Stimulated activated CD4-positive, alpha-beta T cell treated with anti-CD3 and anti-CD28 coated beads, Interleukin-12 subunit alpha, Interleukin-12 subunit beta, amount 100 ng/mL, for 4 hours (primary cell): ENCODE measurements at places on chromosomes 1 and 21.

- no peak for DNase-seq
These were observed 25.7 kb downstream of the CTH start for GRCh38 chr1:70436622-70437251.

- no peak for DNase-seq
These were observed 18.8 kb downstream of the SLX9 start for GRCh38 chr21:44958471-44959191.

DNA sequence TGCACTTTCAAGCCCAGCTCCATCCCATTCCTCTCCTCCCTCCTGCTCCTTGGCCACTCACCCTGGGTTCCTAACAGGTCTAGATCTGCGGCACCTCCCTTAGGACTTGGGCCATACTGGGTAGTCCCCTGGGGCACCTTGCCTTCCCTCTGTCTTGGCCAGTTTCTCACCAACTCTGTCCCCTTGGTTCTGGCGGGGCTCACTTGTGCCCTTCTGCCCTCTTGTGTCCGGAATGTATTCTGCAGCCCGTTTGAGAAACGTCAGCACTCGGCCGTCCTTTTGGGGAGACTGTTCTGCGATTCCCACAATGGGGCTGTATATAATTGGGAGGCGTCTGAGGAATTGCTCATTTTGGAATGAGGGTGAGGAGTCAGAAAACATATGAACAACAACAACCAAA lies 162.4 kb downstream of the ZSCAN20 start:
- no peak for DNase-seq

- no peak for DNase-seq
These were observed 745 bp downstream of the RCSD1 start for GRCh38 chr1:167630568-167631385.

DNA sequence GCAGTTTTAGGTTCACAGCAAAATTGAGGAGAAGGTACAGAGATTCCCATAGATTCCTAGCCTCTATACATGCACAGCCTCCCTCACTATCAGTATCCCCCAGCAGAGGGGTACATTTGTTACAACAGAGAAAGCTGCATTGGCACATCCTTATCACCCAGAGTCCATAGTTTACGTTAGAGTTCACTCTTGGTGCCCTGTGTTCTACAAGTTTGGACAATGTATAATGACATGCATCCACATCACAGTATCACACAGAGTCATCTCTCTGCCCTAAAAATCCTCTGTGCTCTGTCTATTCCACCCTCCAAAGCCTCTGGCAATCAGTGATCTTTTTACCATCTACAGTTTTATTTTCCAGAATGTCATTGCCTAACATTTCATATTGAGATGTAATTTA lies 22.3 kb upstream of the RGS16 start:
- no peak for DNase-seq

GRCh38 chr21:15614766-15615165 lies 115.0 kb upstream of the USP25 start:
- DNase-seq: no peak

DNA sequence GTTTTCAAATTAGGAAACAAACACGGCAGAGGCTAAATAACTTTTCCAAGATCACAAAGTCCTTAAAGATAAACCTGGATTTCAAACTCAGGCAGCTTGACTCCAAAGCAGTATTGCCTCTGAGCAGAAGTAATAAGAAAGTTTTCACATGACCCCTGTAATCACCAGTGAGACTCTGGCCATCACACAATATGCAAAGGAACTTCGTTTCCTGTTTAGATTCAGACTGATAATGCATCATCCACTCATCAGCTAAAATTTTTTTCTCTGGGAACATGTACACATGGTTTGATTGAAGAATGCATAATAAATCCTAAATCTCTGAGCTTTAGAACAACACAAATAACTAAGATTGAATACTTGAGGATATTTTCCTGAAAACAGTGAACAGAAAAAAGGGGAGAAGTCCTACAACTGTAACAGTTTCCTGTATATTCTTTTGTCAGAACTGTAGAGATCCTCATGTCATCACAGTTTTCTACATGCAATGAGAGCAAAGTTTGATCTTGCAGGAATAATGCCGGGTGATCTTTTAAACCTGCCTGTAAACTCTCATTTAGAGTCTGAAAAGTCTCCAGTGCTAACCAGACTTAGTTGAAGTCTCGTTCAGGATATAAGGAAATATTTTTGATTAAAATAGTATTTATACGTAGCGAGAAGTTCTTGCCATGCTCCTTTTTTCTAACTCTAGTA lies 225.3 kb downstream of the SPATA17 start:
- no peak for DNase-seq

DNA sequence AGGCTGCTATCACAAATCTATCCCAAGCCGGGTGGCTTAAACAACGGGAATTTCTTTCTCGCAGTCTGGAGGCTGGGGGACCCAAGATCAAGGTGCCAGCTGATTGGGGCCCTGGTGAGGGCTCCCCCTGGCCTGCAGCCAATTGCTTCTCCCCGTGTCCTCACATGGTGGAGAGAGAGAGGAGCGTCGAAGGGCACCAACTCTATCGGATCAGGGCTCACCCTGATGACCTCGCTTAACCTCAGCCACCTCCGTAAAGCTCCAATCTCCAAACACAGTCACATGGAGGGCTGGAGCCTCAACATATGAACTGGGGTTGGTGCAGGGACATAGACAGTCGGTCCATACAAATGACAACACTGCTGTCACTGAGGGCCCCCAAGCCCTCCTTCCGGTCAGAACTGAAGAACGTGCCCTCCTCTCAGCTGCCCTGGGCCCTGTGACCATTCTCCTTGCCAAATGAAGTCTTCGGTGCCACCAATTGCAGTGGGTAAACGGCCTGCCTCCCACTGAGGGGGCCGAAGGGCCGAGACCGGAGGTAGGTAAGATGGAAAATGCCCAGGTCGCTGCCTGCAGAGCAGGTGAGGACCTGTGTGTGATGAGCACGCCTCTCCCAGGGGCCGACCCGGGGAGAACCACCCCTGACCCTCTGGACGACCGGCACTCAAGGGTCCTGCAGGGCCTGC lies 211.0 kb downstream of the TOMM20 start:
- no peak for DNase-seq

- no peak for DNase-seq
These were observed 18.2 kb downstream of the DNALI1 start for GRCh38 chr1:37574834-37575480.

- no peak for DNase-seq
These were observed 7.9 kb upstream of the TIPRL start for GRCh38 chr1:168170564-168171508.
